ENCODE measurements at places on chromosomes 7 and 10.

- DNase-seq: no peak
Measured at GRCh38 chr7:142698429-142698828, 50.8 kb upstream of the PRSS1 start.

DNA sequence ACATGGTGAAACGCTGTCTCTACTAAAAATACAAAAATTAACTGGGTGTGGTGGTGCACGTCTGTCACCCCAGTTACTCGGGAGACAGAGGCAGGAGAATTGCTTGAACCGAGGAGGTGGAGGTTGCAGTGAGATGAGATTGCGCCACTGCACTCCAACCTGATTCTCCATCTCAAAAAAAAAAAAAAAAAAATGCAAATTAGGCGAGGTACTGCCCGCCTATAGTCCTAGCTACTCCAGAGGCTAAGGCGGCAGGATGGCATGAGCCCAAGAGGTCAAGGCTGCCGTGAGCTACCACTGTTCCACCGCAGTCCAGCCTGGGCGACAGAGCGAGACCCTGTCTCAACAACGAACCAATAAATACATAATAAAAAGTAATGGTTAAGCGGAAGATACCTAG lies 1.1 kb upstream of the EIF4H start:
- no peak for DNase-seq

- DNase-seq: no peak
Measured at GRCh38 chr10:62037890-62038608, 136.6 kb downstream of the ARID5B start.

GRCh38 chr7:36852017-36852416 lies 127.7 kb upstream of the AOAH start:
- DNase-seq: no peak

DNA sequence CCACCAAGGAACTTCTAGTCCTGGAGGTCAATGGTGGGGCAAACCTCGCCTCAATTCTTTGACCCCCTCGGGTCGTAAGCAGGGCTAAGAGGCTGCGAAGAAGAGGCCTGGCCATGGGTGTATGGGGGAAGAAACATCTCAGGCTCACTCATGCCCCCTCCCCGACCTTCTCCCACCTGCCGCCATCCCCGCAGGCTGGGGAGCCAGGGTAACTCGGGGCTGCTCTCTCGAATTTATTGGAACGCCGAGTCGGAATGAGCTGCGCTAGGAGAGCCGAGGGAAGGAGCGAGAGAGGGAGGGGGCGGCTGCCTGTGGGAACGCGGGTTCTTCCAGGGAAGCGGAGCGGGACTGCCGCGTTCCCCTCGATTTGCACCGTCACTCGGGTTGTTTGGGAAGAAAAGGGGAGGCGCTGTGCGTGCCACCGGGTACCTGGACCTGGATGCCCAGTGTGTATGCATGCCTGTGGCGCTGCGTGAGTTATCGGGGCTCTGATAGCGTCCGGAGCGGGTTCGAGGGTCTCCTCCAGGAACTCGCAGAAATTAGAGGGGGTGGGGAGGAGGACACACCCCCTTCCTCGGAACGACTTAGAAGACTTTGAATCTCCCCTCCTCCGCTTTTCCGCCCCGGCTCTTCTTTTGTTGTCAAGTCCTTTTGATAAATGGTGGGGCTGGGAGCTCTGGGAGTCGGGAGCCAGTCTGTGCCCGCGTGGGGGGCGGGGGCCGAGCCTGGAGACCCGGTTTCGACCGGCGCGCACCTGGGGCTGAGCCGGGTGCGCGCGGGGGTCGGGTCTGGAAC lies 1.8 kb upstream of the ZNF503 start:
- no peak for DNase-seq

All from CD4-positive, alpha-beta T cell (primary cell).